ENCODE measurements at places on chromosomes 11 and 22.

- no peak for DNase-seq
Measured at GRCh38 chr11:95926726-95927125, 2.8 kb upstream of the MTMR2 start.

GRCh38 chr11:2217211-2218030 lies 45.8 kb upstream of the TH start:
- no peak for DNase-seq

GRCh38 chr11:25838918-25839625 lies 492.9 kb upstream of the ANO3 start:
- DNase-seq, result no peak

- DNase-seq, result no peak
Measured at GRCh38 chr11:83823461-83824025, 537.4 kb upstream of the CCDC90B start.

DNA sequence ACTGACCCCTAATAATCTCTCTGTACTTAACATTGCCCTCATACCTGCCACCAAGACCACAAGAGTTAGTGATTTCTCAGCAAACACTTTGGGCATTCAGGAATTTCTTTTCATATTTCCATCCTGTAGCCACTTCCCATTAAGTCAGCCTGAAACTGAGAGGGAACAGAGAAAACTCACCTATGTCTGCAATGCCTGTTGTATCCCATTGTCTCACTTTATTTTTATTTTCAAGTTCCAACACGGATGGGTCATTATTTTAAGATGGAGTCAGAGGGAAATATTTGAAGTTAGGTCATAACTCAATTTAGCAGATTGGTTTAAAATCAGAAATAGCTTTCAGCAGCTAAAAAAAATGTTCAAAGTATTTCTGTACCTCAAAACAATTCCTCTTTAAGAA lies 937.8 kb upstream of the CHORDC1 start:
- no peak for DNase-seq

- peak; percentile 55 for DNase-seq
Measured at GRCh38 chr11:118002541-118003423, 16.6 kb downstream of the IL10RA start.

DNA sequence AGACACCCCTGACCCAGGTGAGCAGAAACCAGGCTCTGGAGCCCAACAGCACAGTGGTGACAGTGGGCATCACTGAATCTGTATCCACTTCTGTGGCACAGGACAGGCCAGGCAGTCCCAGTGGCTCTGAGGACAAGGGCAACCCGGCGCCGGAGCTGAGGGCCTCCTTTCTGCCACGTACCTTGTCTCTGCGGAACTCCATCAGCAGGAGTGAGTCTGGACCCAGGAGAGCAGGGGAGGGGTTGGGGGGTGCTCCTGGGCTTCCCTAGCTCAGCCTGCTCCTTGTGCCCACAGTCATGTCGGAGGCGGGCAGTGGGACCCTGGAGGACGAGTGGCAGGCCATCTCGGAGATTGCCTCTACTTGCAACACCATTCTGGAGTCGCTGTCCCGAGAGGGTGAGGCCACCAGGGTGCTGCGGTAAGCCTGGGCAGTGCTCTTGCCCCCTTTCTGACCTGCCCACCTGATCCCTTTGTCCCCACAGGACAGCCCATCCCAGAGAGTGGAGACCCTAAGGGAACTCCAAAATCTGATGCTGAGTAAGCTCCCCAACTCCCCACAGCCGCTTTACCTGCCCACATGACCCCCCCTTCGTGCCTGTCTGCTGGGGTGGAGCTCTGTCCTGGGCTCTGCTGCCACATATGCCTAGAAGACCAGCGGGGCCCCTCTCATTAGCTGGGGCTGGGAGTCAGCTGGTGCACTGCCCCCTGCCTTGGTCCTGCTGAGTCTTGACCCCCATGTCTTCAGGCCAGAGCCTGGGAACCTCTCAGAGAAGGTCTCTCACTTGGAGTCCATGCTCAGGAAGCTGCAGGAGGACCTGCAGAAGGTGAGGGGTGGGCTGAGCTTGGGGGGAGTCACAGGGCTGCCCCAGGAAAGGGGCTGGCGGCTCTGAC lies 12.0 kb downstream of the SIPA1 start:
- no peak for DNase-seq

GRCh38 chr11:114605370-114605769 lies 9.8 kb upstream of the NXPE4 start:
- DNase-seq, result no peak

DNA sequence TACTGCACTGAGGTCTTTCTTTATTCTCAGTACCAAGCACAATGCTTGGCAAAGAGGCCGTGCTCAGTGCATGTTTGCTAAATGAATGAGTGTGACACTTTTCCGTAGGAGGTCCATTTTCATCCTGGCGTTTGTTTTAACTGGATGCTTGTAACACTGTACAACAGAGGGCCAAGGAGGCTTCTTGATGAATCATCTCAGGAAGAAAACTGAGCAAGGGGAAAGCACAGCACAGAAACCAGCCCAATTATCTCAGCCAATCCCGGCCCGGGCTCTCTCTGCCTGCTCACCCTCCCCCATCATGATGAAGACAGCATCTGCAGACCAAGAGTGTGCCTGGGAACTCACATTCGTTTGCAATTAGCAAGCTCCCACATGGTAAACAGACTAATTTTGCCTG lies 570.3 kb downstream of the OPCML start:
- DNase-seq, result no peak

GRCh38 chr11:80595011-80595410 lies 1154.2 kb upstream of the TENM4 start:
- DNase-seq, result no peak

DNA sequence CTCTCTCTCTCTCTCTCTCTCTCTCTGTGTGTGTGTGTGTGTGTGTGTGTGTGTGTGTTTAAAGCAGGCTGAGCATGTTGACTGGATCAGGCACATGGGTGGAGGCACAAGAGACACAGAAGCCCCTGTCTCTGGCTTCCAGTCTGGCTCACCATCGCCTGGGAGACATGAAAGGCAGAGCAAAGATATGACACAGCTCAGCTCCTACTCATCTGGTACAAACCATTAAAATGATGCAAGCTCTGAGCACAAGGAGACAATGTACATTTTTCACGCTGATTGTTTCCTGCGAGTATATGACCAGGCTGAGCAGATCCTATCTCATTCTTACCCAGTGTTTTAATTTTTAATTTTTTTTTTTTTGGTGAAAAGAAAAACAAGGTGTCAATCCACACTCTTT lies 9.5 kb downstream of the SLC6A5 start:
- no peak for DNase-seq

DNA sequence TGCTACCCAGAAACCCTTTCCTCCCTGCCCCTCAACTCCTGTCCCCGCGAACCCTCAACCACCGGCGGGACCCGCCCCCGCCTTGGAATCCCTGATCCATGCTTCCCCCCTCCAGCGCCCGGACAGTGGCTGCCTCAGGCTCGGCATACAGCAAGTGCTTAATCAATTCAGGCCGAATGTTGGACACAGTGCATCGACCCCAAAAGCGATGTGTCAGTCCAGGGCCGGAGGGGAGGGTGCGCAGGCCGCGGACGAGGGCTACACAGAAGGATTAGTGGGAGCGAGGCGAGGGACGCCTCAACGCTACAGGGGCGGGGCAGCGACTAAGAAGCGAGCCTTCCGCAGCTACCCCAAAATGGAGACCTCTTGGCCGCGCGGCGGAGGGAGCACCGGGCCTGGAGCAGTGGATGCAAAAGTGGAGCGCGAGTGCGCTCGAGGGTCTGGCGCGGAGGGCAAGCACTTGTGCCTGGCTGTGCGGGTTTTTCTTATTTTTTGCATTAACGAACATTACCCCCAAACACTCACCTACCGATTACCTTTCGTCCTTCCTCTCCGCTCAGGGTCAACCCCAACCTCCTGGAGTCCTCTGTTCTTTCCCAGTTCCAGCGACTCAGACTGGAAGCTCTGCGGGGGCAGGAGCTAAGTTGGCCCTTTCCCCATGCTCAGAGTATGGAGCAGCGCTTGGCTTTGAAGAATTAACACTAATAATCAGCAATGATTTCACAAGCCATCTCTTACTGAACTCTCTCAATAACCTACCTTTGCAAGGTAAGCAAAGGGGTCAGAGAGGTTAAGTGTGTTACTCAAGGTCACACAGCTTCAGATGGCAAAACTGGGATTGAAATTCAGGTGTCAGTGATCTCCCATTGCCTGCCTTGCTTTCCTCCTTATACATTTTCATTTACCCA lies 30.0 kb upstream of the WNT11 start:
- DNase-seq, result peak; percentile 8

GRCh38 chr11:61546663-61547062 lies 34.2 kb downstream of the SYT7 start:
- DNase-seq, result no peak

GRCh38 chr22:23608583-23608982 lies 23.5 kb downstream of the DRICH1 start:
- no peak for DNase-seq

DNA sequence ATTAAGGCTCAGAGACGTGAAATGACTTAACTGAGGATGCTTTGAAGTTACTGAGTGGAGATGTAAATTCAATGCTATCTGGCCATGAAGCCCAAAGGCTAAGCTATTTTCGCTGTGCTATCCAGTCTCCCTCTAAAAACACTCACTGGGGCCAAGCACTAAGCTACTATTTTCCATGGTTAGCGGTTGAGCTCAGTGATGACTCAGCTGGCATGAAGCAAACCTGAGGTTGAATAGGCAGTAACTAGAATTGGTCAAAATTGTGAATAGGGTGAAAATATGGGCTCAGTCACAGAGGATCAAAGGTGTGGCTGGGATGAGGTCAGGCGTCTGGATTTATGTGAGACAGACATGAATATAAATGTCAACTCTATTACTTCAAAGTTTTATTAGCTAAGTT lies 564.2 kb upstream of the KIRREL3 start:
- DNase-seq, result no peak

- no peak for DNase-seq
Measured at GRCh38 chr11:119615003-119615881, 113.8 kb downstream of the NECTIN1 start.

DNA sequence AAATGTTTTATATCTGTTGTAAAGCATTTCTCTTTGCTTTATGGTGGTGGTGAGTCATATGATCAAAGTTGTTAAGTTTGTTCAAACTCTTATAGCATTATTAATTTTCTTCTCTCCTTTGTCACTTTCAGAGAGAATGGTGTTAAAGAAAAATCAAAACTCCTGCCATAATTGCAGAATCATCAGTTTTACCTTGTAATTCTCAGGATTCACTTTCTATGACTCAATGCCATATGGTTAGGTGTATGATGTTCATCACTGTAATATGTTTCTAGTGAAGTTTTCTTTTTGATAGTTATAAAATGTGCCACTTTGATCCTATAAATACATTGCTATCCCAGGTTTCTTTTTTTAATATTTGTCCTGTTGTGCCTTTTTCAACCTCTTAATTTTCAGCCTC lies 13.7 kb upstream of the KDM4E start:
- DNase-seq, result no peak

- no peak for DNase-seq
Measured at GRCh38 chr22:17864398-17865182, 90.3 kb upstream of the BID start.

DNA sequence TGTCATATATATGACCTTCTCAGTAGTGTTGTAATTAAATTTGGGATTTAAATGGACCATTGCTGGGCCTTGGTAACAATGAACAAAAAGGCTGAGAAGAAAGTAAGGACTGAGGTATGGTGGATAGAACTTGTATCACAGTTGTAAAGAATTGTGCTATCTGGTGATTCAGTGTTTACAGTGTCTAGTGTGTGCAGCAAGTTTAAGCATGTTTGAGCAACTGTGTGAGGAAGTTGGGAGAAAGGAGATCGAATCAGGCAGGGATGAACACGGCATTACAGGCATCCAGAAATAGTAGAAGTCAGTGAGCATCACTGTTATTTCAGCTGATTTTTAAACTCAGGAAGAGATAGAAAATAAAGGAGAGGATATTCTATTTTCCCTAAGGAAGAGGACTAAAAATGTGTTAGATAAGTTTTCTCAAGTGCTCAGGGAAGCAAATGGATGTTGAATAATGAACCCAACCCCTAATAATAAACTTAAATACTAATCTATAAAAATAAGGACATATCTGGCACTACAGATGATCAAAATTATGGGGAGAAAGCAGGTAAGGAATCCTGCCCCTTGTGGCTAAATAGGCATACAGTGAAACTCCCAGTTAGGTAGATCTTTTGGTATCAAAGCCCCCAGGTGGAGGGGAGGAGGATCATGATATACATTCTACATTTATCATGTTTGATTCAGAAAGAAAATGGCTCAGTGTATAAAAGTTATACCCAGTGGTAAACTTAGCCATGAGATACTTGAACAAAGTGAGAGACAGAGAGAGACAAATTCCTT lies 361.0 kb upstream of the ANO3 start:
- DNase-seq, result no peak

DNA sequence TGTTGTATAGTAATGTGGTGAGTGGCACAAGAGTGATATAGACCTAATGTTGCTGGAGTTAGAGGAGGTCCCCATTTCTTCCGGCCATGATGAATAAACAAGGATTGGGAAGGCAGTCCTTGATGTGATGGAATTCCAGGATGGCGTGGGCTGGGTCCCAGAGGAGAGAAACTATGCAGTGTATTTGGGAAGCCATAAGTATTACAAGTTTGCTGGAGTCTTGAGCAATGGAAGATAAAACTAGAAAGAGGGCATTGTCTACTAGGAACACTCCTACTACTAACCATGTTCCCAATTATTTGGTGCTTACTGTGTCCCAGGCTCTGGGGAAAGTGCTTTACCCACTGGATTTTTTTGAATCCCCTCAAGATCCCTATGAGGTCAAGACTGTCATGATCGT lies 20.0 kb downstream of the LDLRAD3 start:
- DNase-seq, result no peak

GRCh38 chr11:108558222-108558621 lies 35.3 kb downstream of the EXPH5 start:
- no peak for DNase-seq

DNA sequence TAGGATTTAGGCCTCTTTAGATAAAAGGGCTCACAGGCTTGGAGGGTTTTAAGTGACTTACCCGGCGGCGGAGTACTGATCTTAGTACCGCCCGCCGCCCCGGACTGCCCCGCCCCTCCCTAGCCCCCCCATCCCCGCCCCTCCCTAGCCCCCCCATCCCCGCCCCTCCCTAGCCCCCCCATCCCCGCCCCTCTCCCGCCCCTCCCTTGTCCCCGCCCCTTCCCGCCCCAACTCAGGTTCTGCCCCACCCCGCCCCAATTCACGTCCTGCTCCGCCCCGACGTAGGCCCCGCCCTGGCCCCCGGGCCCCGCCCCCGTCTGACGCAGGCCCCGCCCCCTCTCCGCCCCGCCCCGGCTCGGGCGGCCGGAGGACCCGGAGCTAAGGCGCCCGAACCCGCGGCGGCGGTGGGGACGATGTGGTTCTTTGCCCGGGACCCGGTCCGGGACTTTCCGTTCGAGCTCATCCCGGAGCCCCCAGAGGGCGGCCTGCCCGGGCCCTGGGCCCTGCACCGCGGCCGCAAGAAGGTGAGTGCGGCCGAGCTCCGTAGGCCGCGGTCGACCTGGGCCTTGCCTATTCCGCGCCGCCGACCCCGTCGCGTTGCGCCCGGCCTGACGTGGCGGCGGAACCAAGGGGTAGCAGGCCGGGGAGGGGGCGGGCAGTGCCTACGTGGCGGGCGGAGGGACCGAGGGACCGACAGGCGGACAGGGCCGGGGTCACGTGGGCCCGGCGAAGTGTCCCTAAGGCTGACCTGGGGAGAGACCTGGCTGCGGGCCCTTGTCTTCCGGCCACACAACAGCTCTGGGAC lies at the start of gene SCYL1:
Gene SCYL1, plus strand, starts transcription at position 343 of the 805 bp plus-strand sequence. Its CDS starts 71 bp downstream, at position 414.
- DNase-seq, result peak; percentile 76

Data from stimulated activated CD8-positive, alpha-beta memory T cell treated with anti-CD3 and anti-CD28 coated beads, Interleukin-7, amount 100 ng/mL, for 4 hours (primary cell).